ENCODE measurements at places on chromosomes 3 and 15.

DNA sequence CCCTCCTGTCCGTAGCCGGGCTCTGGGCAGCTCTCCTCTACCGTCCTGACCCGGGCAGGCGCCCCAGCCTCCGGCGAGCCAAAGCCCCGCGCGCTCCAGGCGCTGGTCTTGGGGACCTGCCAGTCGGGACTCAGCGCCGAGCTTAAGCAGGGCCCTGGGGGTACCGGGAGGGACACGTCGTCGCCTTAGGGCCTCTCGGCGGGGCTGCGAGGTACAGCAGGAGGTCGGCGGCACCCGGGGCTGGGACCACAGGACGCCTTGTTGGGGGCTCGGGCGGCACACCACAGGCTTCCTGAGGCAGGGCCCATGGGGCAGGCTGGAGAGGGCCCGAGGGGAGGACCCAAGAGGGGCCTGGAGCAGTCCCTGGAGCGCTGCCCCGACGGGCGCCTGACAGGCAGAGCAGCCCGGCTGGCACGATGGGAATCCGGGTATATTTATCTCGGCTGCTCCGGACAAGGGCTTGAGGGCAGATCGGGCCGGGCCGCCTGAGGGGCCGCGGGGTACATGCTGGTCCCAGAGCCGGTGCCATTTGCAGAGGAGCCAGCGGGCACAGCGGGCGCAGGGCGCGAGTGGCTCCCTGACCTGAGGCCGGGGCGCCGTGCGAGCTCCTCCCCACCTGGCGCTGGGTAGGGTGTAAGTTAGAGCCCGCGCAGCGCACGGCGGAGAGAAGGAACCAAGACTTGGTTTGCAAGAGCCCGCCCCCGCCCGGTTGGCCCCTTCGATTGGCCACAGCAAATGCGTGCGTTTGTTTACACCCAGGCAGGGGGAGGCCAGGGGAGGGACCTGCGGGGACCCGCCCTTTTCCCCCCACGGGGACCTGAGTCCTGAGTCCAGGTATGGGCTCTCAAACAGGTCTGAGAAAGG lies 574 bp downstream of the SLC38A3 start:
- no peak for DNase-seq

- no peak for DNase-seq
Measured at GRCh38 chr3:53938645-53939044, 47.0 kb upstream of the SELENOK start.

DNA sequence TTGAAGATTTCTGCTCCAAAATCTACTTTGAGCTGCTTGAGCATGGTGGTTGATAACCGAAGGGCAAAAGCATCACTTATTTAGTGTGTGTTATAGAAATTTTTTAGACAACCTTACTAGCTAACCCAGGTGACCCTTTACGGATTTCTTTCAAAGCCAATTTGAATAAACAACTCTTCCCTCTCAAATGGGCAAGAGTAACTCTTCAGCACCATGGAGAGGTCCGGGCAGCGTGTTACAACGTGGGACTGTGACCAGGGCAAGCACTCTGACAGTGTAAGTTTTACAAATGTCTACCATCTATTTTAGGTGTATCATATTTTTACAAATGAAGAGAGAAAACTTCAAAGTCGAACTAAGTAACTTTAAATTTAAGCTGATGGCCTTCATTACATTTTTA lies 471.8 kb downstream of the MFSD1 start:
- no peak for DNase-seq

DNA sequence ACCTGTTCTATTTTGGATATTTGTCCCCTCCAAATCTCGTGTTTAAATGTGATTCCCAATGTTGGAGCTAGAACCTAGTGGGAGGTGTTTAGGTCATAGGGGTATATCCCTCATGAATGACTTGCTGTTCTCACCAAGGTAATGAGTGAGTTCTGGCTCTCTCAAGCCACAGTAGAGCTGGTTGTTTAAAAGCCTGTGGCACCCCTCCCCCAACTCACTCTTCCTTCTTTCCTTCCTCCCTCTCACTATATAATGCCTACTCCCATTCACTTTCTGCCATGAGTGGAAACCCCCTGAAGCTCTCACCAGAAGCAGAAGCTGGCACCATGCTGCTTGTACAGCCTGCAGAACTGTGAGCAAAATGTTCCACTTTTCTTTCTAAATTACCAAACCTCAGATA lies 341.1 kb downstream of the SI start:
- DNase-seq = no peak

DNA sequence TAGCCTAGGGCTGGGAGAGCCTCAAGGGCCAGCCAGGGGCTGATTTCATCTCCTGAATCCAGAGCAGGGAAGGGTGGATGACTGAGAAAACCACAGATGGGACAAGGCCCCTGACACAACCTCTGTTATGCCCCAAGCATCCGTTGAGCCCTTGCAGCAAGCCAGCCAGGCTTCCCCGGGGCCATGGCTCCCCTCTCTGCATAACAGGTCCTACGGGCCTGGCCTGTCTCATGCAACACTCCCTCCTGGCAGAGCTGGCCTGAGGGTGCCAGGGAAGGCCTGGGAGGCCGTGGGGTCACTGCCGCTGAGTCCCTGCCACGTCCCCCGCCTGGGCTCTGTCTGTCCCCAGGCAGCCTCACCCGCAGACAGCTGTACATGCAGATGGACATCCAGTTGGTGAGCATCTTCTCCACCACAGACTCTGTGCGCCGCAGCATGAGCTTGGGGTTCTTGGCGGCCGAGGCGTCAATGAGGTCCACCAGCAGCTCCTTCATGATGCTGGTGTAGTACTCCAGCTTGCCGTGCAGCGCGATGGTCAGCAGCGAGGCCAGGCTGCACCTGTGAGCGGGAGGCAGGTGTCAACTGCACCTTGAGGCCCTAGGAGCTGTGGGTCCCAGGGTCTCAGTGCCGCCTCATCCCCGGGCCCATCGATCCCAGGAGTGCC lies 22.1 kb downstream of the H1-8 start:
- no peak for DNase-seq

- no peak for DNase-seq
Measured at GRCh38 chr3:151256749-151257148, 21.6 kb downstream of the P2RY14 start.

GRCh38 chr3:24756101-24756888 lies 261.6 kb upstream of the THRB start:
- DNase-seq = no peak

DNA sequence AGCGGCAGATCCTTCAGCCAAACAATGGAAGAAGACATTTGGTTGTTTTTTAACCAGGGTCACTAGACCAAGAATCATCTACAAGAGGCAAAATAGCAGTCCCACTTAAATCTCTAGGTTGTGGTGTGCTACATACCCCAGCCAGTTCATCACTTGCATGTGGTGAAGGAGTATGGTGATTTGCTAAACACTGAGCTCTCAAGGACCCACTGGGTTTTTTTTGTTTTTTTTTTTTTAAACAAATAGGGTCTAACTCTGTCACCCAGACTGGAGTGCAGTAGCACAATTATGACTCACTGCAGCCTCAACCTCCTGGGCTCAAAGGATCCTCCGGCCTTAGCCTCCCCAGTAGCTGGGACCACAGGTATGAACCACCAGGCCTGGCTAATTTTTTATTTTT lies 508.0 kb downstream of the FOXP1 start:
- no peak for DNase-seq

DNA sequence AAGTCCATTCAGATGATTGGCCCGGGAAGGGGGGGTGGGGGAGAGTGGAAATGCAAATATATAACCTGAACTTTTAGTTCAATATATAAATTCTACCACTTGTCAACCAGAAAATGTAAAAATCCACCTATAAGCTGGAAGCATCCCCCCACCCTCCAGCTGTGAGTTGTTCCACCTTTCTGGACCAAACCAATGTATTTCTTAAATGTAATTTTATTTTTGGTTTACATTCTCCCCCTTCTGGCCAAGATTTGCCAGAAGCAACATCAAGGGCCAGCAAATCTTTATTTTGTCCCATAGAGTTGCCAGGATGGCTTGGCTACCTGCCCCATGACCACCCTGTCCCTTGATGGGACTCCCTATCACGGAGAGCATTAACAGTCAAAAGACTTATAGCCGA lies 545.7 kb downstream of the TBL1XR1 start:
- DNase-seq = no peak

- no peak for DNase-seq
Measured at GRCh38 chr3:98109807-98110549, 20.5 kb upstream of the OR5H1 start.

- no peak for DNase-seq
Measured at GRCh38 chr3:99172736-99173657, 271.5 kb upstream of the DCBLD2 start.

DNA sequence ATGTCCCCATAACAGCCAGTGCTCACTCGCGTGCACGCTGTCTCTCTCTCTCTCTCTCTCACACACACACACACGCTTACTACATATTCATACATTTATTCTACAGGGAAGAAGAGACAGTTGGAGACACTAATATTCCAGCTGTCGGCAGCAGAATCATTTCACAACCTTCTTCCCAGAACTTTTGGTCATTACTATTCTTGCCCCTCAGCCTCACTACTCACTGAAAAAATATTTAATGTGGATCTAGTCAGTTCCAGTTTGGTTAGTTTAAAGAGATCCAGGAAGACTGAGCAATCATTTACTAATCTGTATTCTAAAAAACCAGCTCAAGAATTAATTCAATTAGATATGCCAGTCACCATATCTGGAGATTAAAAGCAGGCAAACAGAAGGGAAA lies 394.9 kb downstream of the PTPRG start:
- DNase-seq = no peak

DNA sequence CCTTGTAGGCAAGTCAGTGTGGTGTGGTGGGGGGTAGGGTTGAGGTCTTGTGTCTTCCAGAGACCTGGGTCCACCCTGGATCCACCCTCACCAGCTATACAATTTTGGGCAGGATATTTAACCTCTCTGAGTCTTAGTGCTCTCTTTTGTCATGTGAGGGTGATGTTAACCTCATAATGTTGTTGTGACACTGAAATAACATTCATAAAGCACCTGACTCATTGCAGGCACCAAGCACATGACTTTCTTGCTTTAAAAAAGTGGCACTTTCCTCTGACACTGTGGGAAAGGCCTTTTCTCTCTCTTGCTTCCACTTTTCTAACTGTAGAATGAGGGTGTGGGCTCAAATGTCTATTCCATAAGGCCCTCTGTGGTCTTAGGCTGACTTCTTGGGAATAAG lies 75.5 kb downstream of the SCN10A start:
- no peak for DNase-seq

DNA sequence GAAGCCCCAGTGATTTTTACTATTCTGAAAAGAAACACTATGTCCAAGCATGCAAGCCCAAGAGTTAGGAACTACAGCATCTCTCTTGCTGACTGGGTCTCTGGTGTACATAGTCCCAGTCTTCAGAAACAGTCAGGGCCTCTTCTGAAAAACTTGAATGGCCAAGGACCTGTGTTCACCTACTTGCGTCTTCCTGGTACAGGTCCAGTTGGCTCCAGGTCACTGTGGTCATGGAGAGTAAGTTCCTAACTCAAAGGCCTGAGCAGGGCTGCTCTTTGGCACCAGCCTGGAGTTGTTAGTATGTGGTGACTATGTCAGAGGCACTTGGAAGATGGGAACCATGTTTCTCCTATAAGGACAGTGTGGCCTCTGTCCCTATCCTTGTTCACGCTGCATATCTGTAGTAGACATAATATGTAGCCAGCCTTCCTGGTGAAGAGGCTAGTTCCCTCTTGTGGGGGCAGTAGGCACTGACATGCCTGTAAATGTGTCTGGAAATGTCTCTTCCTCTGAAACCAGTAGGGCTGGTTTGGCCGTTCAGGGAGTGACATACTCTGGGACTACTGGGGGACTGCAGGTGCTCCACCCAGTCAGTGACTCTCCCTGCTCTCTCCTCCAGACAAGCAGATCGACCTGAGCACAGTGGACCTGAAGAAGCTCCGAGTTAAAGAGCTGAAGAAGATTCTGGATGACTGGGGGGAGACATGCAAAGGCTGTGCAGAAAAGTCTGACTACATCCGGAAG lies 2.6 kb upstream of the RBM15B start:
- no peak for DNase-seq

DNA sequence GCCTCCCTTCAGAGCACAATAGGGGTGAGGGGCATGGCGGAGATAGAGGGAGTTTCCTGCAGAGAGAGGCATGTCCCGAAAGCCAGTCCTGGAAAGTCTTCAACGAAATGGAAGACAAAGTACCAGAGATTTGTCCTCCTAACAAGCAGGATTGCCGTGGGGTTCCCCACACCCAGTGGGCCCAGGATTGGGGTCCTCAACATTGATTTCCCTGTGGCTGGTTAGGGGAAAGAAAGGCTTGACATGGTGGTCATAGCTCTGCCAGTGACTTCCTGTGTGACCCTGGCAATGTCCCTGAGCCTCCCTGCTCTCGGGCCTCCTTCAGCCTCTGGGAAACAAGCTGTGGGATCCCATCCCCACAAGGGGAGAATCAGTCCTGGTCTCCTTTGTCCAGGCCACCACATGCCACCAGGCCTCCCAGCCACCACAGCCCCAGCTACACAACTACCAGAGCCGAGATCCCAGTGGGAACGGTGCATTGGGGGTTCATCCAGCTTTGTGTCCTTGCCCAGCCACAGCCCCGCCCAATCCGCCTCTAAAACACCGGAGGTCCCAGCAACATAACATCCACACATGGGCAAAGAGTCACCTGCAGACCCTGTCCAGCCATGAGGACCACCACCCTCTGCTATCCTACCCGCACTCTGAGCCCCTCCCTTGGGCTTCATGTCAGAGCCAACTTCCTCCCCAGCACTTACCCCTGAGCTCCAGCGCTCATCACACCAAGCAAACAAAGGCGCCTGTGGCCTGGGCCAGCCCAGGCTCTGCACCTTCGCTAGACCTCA lies 63.0 kb downstream of the ADAMTS17 start:
- no peak for DNase-seq

DNA sequence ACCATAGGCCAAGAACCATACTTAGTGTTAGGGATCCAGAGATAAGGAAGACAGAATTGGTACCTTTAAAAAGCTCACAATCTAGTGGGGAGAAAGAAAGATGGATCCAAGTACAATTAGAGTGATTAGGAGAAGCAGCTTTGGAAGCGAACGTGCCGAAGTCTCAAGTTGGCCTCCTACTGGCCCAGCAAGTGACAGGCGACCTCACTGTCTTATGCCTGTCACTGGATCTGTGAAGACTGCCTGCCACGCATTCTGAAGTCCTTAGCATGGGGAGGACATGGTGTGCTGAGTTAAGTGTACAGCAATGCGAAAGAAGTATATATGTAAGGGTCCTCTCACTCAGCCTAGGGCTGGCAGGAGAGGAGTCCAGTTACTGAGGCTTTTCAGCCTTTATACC lies 141.0 kb downstream of the GABRB3 start:
- no peak for DNase-seq

DNA sequence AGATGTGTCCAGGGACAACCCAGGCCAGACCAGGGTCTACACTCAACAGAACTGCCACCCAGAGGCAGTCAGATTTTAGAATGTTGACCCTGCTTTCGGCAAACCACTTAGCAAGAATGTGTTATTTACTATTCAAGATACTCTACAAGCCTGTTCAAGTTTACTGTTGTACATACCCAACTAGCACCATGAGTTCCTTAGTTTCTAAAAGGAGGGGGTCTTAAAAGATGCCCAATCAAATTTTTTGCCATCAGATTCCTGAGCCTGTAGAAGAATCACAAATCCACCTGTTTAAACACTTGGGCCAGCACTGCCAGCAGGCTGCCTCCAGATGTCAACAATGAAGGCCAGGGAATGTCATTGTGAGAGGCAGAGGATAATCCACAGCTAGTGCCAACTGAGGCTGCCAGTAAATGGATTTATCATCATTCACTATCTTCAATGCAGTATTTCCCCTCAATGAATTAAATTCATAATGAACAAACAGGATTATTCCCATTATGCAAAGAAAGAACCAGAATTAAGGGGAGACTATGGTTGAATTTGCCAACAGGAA lies 43.5 kb upstream of the SNRPA1 start:
- DNase-seq = no peak

GRCh38 chr15:90294601-90295269 lies 29.3 kb downstream of the NGRN start:
- no peak for DNase-seq

- DNase-seq = no peak
Measured at GRCh38 chr15:88651136-88651732, 12.4 kb downstream of the ISG20 start.
